Suppressor macrophage (primary cell): ENCODE measurements at places on chromosomes 4 and X.

DNA sequence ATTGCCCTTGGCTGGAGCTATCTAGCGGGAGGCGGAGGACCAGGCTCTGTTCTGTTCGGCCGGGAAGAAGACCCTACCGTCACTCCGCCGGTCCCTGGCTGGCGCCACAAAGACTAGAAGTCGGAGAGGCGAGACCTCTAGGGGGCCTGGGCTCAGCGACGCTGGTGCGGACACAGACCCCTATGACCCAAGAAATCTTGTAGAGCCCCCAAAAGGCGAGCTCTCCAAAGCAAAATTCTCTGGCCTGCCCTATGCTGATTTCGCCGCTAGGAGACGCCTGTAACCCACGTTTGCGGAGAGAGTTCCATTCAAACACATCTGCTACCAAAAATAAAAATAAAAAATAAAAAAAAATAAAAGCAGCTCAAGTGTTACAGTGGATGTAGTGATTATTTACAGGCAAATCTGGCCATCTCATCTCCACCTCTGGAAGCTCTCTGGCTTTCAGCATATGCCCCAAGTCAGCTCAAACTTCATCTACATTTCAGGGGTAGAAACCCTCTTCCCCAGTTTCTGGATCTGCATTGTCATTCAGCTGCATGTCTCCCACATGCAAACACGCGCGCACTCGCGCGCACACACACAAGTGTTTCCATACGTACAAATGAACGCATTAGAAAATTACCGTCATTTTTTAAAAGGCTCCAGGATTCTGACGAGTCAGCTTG is 2.4 kb upstream of the PCDH10 start:
- peak; percentile 34 for DNase-seq

DNA sequence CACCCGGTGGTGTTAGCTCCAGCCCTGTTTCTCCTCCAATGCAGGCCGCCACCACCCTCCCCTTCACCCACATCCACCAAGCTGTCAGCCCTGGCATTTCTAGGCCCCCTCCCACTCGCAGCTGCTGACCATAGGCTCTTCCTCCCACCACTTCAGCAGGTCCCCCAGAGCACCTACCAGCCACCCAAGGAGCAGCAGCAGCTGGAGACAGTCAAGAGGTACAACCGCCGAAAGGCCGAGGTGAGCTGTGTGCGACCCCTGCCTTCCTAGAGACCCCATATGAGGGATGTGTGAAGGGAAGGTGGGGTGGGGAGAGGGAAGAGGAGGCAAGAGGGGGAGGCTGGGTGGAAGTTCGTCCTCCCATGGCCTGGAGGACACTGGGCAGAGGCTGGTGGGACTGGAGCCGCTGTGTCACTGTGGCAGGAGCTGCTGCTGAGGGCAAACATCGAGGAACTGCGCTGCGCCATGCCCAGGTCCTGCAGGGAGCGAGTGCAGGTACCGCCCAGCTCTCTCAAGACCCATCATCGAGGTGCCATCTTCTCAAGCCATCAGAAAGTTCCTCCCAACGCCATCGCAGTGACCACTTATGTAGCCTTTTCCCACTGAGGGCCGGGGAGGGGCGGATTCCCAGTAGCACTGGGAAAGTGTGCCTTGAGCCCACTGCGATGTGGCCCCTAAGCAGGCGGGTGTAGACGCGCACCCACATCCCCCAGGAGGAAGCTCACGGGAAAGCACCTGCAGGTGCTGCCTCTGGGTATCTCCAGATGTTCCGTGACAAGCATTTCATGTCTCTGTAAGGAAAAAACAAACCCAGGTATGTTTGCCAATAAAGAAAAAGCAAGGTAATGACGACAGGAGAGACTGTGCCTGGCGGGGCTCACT is 19.2 kb upstream of the RNF4 start:
- DNase-seq = no peak

DNA sequence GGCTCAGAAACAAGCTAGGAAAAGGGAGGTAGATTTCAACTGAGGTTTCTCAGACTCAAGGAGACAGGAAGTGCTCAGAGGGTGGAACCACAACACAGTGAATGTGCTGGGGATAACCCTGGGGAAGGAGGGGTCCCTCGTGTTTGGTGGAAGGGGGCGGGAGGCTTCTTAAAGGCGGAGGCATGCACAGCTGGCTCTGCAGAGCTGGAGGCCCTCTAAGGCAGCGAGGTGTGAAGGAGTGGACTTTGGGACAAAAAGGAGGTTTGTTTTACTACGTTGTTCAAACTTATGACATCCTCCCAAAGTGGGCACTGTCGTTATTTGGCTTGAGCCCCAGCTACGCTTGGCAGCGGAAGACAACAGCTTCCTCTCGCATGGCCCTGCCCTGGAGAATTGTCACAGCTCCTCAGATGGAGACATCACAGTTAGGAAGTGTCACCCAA is 21.7 kb upstream of the MTM1 start:
- DNase-seq = peak; percentile 11

DNA sequence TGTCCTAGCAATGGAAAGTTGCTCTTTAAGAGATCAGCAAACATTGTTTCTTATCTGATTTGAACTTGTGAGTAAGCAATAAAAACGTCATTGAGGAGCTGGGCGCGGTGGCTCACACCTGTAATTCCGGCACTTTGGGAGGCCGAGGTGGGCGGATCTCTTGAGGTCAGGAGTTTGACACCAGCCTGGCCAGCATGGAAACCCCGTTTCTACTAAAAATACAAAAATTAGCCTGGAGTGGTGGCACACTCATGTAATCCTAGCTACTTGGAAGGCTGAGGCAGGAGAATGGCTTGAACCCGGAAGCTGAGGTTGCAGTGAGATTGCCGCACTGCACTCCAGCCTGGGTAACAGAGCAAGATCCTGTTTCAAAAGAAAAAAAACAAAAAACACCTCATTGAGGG is 11.2 kb upstream of the PLAC8 start:
- peak; percentile 29 for DNase-seq

GRCh38 chr4:147182041-147182440 is 236.4 kb upstream of the TTC29 start:
- DNase-seq = no peak

GRCh38 chrX:139304471-139304870 is 226.1 kb upstream of the F9 start:
- DNase-seq = no peak

- DNase-seq = no peak
Measured at GRCh38 chrX:47595716-47596251, 13.5 kb downstream of the TIMP1 start.

- no peak for DNase-seq
Measured at GRCh38 chrX:121457096-121457495, 409.7 kb downstream of the GLUD2 start.

- DNase-seq = peak; percentile 62
Measured at GRCh38 chrX:100413229-100413628, 3.2 kb upstream of the PCDH19 start.

GRCh38 chr4:66490729-66491128 is 820.4 kb upstream of the EPHA5 start:
- no peak for DNase-seq

GRCh38 chr4:87060957-87061356 is 126.1 kb downstream of the AFF1 start:
- no peak for DNase-seq

- peak; percentile 31 for DNase-seq
Measured at GRCh38 chr4:143337600-143338287, 1.1 kb downstream of the GAB1 start.

DNA sequence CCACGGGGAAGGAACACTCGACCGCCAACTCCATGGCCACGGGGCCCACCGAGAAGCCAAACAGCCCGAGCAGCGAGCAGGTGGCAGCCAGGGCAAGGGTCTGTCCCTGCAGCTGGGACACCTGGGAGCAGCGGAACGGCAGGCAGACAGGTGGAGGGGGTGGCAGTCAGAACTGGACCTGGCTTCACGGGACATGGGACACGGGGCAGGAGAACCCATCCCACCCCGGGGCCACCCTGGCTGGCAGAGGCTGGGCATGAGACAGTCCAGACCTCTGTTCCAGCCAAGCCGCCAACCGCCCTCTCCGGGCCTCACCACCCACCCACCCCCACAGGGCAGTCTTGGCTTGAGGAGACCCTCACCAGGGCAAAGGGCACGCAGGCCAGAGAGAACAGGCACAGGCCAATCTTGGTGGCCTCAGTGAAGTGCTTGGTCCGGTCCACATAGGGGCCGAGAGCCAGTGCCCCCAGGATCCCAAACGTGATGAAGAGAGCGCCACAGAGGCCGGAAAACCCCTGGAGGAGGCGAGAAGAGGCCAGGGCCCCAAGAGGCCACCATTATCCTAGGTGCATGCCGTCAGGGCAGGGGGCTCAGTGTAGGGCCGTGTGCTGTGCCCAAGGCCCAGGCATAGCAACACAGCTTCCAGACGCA is 5.6 kb downstream of the SLC49A3 start:
- DNase-seq = no peak

DNA sequence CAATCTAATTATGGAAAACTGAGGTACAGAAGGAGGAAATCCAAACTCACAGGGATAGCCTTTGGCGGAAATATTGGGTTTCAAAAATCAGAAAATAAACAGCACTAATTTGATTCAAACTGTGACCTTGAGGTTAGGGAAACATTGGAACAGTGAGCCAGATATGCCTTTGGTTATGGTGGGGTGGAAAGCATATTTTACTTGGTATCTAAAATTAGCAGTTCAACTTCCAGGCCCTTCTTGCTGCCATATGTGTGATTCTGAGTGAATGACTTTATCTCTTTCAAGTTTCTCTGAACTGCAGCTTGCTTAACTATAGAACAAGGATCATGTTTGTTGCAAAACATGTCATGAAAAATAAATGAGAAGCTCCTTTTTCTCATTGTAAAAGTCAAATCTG is 240.9 kb upstream of the VEGFC start:
- DNase-seq = no peak

DNA sequence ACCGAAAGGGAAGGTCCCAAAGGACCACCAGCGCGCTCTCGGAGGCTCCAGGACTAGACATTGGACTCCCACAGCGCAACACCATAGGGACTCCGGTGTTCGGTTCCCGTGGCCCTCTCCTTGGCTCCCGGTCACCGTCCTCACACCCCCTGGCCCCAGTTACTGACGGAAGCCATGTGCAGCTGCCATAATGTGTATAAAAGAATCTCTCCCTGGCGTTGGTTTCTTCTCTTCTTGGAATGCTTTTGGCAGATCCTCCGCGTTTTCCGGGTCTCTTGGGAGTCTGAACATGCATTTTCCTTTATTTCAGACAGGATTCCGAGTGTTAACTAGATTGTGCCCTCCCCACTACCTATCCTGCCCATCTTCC is 69.8 kb downstream of the FBXO8 start:
- no peak for DNase-seq

DNA sequence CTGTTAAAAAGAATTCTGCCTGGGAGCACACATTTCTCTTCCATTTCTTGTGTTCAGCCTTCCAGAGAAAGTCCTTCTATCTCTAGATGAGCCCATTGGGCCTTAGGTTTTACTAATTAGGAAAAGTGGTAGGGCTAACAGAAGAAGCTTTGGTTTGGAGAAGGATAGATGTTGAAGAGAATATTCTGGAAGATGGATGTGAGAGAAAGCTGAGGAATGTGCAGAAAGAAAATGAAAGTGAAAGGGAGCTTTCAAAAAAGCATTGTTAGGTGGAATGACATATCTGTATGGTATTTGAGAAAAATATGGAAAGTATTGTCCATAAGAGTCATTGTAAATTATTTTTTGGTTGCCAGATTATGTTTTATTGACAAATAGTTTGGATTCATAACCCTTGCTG is 474.8 kb upstream of the SLIT2 start:
- DNase-seq = no peak

- no peak for DNase-seq
Measured at GRCh38 chrX:81876437-81876836, 674.5 kb downstream of the SH3BGRL start.

GRCh38 chr4:70993181-70994068 is at the start of gene DCK:
Gene DCK, plus strand, starts transcription at chr4:70993649. Its CDS starts 187 bp downstream, at chr4:70993836.
- DNase-seq = peak; percentile 98

GRCh38 chr4:159606835-159607234 is 504.0 kb downstream of the RAPGEF2 start:
- DNase-seq = no peak

- DNase-seq = peak; percentile 77
Measured at GRCh38 chr4:51906167-51906958, 63.4 kb downstream of the DCUN1D4 start.
